ENCODE measurements at places on chromosomes 16 and 17.

DNA sequence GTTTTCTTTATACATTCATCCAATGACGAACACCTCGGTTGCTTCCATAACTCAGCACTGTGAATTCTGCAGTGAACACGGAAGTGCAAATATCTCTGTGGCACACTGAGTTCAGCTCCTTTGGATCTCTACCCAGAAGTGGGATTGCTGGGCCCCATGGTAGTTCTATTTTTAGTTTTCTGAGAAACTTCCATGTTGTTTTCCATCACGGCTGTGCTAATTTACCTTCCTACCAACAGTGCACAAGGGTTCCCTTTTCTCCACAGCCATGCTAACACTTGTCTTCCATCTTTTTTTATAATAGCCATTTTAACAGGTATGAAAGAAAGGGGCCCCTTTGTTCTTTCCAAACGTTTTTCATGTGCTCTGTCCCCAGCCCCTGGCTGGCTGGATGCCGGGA lies 30.2 kb upstream of the CBLN1 start:
- no peak for DNase-seq

DNA sequence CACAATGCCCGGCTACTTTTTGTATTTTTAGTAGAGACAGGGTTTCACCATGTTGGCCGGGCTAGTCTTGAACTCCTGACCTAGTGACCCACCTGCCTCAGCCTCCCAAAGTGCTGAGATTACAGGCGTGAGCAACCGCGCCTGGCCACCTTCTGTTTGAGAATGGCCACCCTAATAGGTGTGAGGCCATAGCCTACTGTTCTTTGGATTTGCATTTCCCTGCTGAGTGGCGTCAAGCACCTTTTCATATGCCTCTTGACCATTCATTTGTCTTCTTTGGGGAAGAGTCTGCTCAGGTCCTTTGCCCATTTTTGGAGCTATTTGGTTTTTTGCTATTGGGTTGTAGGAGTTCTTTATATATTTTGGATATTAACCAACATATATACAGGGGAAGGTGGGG lies 276.7 kb downstream of the PARN start:
- DNase-seq: no peak

- no peak for DNase-seq
These were observed 99.9 kb upstream of the ZNF750 start for GRCh38 chr17:82939621-82940135.

- DNase-seq: no peak
These were observed 141.8 kb downstream of the CMIP start for GRCh38 chr16:81586417-81586816.

GRCh38 chr16:75026892-75027391 lies 28.1 kb downstream of the ZNRF1 start:
- DNase-seq: no peak

- no peak for DNase-seq
These were observed 109.3 kb upstream of the METRNL start for GRCh38 chr17:82970067-82970466.

- DNase-seq: no peak
These were observed 53.2 kb upstream of the ZNF750 start for GRCh38 chr17:82892899-82893565.

DNA sequence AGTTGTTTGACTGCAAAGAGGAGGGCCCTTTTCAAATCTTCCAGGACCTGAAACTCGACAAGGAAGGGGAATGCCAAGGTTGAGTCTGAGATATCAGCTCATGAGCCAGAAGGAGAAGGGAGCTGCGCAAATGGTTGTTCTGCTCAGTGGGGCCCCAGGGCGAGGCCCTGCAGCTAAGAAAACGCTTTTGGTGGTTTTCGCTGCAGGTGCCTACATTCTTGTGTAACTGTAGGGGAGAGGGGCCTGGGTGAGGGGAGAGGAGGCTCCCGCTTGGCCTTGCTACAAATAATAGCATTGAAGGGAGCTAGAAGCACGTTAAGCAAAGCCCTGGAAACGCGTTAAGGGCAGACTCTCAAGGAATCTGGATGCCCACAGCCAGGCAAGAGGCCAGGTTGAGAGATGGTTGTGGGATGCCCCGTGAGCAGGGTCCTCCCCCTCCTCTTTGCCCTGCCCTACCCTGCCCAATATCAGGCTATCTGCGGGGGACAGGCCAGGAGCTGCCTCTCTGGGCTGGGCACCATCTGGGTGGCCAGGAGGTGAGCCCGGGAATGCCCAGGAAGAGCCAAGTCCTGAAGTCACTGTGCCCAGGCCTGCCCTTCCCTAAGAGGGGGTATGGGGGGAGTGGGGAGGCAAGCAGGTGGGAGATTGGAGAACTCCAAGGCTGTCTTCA lies 21.9 kb downstream of the GPR142 start:
- DNase-seq: no peak

- peak; percentile 83 for DNase-seq
These were observed 15.5 kb upstream of the TFAP4 start for GRCh38 chr16:4288148-4288921.

GRCh38 chr16:84836234-84836647 lies 16.5 kb downstream of the CRISPLD2 start:
- no peak for DNase-seq

- peak; percentile 61 for DNase-seq
These were observed 13.4 kb upstream of the TAC4 start for GRCh38 chr17:49861150-49861884.

DNA sequence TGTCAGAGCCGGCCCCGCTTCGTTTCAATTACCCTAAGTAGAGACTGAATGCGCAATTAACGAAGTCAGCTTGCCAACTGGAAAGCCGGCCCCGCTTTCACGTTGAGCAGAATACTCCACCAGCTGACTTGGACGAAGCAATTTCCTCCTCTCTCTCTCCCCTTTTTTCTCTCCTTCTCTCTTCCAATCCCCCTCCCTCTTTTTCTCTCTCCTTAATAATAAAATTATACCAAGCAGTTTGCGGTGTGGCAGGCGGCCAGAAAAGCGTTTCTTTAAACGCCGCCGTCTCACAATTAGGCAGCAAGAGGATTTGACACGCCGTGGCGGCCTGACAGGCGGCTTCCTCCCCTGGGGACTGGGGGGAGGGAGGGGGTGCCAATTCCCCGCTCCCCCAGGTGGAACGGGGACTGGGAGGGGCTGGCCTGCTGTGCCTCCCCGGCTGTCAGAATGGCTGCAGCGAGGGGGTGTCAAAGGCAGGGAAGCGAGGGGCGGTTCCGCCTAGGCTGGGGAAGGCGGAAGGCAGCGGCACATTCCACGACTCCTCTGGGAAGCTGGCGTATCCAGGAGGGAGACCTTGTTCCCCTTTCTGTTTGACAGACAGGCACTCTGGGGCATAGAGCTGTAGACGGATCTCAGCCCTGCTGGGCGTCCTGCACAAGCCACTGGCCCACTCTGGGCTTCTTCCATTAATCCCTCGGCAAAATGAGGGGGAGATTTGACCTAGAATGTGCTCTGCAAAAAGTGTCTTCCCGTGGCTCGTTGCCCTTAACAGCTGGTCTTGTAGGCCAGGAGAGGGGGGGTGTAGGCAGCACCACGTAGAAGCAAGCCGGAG lies 52.7 kb downstream of the SREBF1 start:
- peak; percentile 96 for DNase-seq
